ENCODE measurements at places on chromosomes 1 and 21.

DNA sequence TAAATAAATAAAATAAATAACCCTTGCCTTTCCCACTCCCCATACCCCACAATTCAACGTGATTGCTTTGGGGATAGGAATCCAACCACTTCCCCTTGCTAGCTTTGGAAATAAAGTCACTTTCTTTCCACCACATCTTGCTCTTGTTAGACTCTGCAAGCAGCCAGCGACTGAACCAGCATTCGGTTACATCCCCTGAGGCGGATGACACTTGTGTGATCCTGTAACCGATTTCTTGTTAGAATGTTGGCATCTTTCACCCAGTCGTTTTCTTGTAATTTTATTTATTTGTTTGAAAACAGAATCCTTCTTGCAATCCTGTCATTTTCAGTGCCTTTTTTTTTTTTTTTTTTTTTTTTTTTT lies 1.6 kb upstream of the IFNGR2 start:
- no peak for DNase-seq

DNA sequence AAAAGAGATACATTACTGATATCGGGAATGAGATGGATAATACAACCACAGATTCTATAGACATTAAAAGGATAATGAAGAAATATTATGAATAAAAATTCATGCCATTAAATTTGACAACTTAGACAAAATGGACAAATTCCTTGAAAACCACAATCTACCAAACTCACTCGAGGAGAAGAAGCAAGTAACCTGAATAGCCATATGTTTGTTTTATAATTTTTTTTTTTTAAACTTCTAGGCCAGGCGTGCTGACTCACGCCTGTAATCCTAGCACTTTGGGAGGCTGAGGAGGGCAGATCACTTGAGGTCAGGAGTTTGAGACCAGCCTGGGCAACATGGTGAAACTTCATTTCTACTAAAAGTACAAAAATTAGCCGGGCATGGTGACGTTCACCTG lies 327.9 kb downstream of the VAV3 start:
- DNase-seq: no peak

DNA sequence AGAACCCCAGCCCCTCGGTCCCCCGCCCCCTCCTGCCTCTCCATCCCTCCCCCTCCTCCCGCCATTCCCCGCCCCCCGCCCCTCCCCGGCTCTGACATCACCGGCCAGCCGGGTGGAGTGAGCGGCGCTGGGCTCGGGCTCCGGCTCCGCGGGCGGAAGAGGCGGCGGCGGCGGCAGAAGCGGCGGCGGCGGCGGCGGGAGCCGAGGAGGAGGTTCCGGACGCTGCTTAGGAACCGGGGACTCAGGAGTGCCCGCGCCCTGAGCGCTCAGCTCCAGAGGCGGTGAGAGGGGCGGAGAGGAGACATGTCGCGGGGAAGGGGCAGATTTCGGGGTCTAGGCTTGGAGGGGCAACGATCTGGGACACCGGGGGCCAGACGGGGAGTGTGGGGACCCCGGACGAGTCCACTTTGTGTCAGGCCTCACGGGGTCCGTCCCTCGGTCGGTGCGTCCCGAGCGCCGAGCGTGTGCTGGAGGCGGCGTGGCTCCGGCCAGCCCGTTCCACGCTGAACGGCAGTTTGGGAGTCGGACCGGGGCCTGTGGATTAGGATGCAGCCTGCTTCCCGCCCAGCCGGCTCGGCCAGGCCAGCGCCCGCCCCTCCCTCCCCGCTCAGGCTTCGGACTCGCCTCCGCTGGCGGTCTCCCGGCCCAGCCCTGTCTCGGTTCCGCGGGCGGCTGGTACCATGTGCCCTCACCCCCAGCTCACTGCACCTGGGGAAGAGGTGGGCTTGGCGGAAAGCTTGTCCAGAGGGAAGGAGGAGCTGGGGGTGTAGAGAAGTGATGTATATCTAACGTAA lies at the start of gene PEA15:
TSS of gene PEA15 (plus strand) at position 143 of the 794 bp plus-strand sequence. CDS start 6,161 bp downstream, outside the sequence.
- peak; percentile 81 for DNase-seq

DNA sequence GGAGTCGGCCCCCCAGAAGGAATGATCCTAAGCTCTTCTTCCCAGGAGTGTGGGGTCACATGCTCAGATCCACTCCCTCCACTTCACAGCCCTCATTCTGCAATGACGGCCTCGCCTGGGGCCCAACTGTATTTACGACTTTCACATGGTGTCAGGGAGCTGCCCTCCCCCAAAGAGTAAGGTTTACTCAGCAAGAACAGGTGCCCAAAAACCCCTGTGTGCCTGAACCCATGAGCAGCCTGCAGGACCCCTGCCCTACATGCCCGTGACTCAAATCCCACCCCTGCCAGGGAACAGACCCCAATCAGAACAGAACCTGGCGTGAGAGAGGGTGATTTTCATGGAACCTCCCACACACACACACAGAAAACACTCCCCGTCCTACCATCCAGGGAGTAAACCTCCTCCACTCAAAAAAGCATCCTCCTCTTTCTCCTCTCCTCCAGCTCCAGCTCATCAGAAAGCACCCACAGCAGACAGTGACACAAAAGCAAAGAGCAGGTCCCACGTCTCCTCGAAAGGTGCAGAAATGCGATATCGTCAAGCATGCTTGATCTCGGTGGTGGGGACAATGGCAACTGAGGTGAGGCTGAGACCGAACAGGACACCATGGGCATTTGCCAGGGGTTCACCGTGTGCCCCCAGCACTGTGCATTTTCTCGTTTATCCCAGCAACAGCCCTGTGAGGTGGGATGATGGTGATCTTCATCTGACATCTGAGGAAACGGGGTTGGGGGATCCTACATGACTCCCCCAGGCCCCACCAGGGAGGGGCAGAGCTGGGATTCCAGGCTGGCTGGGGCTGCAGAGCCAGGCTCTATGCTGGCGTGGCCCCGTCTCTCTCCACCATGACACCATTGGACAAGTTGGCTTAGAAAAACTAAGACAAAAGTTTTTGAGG lies 397.9 kb downstream of the NPHP4 start:
- no peak for DNase-seq

GRCh38 chr1:165753934-165754333 lies 14.7 kb downstream of the TMCO1 start:
- no peak for DNase-seq

GRCh38 chr1:221672965-221673364 lies 68.9 kb downstream of the DUSP10 start:
- no peak for DNase-seq

- DNase-seq: no peak
These were observed 31.2 kb downstream of the MTARC1 start for GRCh38 chr1:220817907-220818306.

GRCh38 chr1:57530206-57530910 lies 106.5 kb upstream of the DAB1 start:
- DNase-seq: no peak

DNA sequence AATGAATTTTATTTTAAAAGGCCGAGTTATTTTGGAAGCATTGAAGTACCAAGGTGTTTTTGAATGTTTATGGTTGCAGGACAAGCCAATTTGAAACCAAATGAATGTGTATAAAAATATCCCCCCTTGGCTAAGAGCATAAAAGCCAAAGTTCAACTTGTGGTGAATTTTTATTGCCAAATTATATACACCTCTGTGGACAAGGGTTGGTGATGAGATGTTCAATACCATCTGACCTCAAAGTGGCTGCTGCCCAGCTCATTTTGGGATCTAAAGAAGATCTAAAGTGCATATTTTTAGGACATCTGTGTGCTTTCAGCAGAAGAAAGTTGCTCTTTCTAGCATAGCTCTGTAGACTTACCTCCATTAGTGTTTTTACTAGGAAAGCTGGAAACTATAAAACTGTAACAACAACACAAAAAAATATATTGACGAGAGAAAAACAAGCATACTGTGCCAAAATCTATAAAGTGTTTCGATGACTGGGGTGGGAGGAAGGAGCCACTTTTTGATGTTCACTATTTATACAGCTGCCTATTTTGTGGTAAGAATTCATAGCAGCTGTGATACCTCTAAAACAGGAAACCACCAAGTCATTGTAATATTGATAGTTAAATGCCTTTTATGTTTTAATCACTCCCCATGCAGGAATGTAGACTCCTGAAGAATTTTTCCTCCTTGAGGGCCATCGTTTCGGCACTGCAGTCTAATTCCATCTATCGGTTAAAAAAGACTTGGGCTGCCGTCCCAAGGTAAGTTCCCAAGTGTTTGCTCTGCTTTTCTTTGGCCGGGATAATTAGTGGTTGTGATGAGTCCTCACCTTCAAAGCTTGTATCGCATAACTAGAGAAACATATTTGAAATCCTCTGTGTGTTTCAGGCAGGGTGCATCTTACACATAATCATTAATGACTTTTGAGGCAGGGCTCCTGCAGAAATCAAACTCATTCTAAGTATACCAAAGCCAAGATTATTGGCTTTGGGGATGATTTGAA lies 83.2 kb downstream of the RGL1 start:
- DNase-seq: no peak

GRCh38 chr1:150072959-150073358 lies 5.4 kb downstream of the VPS45 start:
- DNase-seq: no peak

GRCh38 chr21:35482933-35483662 lies 434.0 kb upstream of the RUNX1 start:
- no peak for DNase-seq

GRCh38 chr1:53732409-53732808 lies 6.6 kb downstream of the GLIS1 start:
- no peak for DNase-seq

- no peak for DNase-seq
These were observed 3.7 kb downstream of the FASLG start for GRCh38 chr1:172662464-172663109.

DNA sequence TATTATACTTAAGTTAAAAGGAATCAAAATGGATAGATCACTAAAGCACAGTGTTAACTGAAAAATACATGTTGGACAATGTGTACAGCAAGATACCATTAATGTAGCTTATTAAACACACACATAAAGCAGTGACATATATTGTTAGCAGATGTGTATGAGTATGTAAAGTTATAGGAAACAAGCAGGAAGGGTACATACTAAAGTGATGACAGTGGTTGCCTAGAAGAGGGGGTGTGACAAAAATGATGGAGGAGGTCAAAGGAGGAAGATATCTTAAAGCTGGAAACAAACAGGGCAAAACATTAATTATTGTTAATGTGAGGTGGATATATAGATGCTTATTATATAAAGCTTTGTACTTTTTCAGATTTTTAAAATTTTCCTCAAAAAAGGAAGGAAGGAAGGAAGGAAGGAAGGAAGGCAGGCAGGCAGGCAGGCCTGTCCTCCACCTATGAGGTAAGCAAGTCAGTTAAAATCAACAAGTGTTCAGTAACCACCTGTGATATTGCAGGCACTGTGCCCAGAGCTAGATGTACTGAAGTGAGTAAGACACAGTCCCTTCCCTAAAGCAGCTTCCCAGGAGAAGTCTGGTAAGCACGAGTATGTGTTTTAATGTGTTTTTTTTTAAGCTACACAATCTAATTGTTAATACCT lies 252.9 kb upstream of the NR5A2 start:
- no peak for DNase-seq

DNA sequence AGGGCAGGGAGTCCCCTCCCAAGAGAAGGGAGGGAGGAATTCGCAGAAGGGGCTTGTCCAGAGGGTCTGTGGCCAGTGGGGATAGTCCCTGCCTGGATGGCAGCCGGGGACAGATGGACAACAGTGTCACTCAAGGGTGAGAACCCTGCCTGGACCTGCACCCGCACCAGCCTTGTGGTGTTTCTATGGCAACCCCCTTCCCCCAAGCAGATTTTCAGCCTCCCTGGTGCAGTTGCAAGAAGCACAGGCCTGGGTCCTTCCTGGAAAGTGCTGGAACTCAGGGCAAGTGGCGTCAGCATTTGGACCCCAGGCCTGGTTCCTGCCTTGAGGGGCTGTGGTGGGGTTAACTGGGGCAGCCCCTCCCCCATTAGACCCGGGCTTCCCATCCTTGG lies 83.8 kb upstream of the ACTL8 start:
- DNase-seq: no peak

DNA sequence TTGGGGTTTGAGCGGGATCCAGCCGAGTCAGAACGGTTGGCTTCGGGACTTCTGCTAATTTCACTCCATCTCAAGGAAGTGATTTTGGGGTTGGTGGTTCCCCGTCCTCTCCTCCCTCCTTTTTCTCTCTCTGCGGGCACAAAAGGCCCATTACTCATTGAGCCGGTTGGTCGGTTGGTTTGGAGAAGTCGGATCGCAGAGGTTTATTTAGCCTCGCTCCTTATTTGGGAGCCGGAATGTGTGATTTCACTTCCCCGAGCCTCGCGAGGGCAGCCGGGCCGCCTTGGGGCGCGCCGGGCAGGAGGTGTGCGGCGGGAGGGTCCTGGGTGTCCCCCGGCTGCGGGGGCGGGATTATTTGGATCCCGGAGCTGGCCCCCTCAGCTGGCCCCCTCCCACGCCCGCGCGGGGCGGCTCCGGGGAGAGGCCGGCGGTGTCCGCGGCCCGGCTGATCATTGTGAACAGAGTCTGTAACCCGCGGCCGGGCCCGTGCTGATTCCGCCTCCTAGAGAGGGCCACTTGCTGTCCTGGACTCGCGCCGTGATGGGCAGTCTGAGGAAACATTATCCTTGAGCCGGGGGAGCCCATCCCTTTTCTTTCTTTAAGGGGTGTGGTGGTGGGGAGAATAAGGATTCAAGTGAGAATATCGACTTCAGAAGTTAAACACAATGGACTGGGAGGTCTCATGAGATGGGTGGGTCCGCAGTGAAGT lies 1.2 kb downstream of the MAPKAPK2 start:
- peak; percentile 44 for DNase-seq

- no peak for DNase-seq
These were observed 145.5 kb upstream of the NRIP1 start for GRCh38 chr21:15210235-15210678.

DNA sequence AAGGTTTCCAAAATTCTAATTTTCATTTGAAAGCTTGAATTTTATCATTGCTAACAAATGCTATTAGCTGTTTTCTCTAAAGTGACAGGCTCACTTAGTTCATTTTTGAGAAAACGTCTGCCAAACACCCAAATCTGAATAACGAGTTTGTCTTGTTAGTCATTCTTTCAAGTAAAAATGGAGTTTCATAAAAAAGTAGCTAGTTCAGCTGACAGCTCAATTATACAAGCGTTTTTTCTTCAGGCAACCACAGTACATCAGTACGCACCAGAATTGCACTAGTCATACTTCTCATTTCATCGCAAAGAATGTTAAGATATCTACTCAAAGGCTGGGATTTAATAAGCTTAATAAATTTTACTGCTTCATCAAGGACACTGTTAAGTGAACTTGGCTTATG lies 72.3 kb upstream of the SLFNL1 start:
- no peak for DNase-seq

DNA sequence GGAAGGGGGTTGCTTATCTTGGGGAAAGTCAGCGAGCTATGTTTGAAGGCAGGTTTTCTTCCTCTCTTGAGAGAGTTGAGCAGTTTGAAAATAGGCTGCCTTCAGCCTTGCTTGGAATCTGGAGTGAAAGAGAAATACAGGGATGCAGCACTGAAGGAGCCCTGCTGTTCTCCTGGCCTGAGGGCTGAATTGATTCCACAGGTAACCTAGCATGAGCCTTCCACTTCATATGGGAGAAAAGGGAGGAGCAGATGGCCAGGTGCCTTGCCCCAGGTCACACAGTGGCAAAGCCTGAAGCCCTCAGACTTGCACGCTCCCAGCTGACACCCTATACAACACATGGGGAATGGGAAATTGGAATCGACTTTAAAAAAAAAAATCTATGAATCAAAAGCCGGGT lies 88.0 kb upstream of the WLS start:
- peak; percentile 25 for DNase-seq
